ENCODE measurements at places on chromosomes 1 and 21.

GRCh38 chr1:78892260-78892840 is 114.2 kb downstream of the ADGRL4 start:
- DNase-seq = no peak

- no peak for DNase-seq
Observed at GRCh38 chr1:30876451-30877204, 31.9 kb downstream of the SDC3 start.

- no peak for DNase-seq
Observed at GRCh38 chr1:2561898-2562895, 6.0 kb downstream of the TNFRSF14 start.

GRCh38 chr1:173360487-173361063 is 116.6 kb upstream of the PRDX6 start:
- no peak for DNase-seq

All from stimulated activated CD4-positive, alpha-beta T cell treated with anti-CD3 and anti-CD28 coated beads, Interleukin-1b, Interleukin-23, amount 100 ng/mL, for 4 hours (primary cell).